Daoy (cell line): ENCODE measurements at places on chromosomes 11 and 22.

DNA sequence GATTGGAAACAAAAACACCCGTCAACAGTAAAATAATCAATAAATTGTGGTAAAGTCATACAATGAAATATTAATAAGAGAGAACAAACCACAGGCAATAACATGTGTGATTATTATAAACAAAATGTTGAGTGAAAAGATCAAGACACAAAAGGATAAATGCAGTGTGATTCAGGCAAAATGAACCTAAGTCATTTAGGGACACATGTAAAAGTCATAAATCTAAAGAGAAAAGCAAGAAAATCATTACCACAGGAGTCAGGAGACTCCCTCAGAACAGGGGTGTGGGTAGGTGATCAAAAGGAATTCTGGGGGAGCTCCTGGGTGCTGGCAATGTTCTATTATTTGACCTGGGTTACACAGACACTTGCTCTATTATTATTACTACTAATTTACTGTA is 47.9 kb upstream of the PPP2R1B start:
- no peak for DNase-seq

- no peak for DNase-seq
These were observed 41.9 kb upstream of the EMID1 start for GRCh38 chr22:29163808-29164207.

DNA sequence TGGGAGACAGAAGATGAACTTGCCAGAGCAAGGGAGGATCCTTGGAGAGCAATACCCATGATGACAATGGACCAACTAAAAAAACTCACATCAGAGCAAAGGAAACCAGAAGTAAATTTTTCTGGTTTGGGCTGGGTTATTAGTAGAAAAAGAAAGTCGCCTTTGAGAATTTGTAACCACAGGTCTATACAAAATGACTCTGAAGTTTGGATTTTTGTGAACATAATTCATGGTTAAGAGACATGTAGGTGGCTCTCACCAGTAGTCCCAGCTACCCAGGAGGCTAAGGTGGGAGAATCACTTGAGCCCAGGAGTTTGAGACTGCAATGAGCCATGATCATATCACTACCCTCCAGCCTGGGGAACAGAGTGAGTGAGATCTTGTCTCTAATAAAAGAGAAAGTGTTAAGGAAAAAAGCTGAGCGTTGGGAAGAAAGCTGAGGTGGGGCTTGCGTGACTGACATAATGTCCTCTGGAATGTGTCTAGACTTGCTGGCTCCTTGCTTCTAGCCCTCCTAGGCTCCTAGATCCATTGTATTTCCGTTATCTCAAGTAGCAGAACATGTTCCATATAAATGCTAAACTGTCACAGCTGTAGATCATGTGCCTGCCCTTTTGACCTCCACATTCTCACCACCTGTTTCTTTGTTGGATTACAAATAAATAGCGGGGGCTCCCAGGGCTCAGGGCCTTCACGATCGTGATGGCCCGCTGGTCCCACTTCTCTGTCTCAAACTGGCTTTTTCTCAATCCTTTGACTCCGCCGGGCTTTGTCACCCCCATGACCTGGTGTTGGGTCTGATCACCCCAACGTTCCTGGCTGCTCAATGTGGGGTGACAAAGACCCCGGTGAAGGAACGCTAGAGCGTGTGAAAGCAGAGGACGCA is 56.2 kb upstream of the SC5D start:
- DNase-seq, result peak; percentile 70

- DNase-seq, result no peak
These were observed 90.2 kb downstream of the DDX10 start for GRCh38 chr11:108754901-108755625.

GRCh38 chr11:35146711-35147110 is 7.7 kb downstream of the CD44 start:
- no peak for DNase-seq
